Caco-2 (cell line): ENCODE measurements at places on chromosomes 11 and 22. TPM values are rescaled to one million over a fixed set of nuclear protein-coding genes. Genes with fewer than 3 reads are reported as not detected.
A peak's percentile ranks its signal among the peaks of the same experiment; 100 is the strongest.

The OR8G5 gene
- total RNA-seq = not detected in 2 replicates

The BTBD18 gene
- total RNA-seq = not detected in 2 replicates

The TLCD5 gene
- 9.8 and 11.8 TPM in 2 replicates for total RNA-seq

DNA sequence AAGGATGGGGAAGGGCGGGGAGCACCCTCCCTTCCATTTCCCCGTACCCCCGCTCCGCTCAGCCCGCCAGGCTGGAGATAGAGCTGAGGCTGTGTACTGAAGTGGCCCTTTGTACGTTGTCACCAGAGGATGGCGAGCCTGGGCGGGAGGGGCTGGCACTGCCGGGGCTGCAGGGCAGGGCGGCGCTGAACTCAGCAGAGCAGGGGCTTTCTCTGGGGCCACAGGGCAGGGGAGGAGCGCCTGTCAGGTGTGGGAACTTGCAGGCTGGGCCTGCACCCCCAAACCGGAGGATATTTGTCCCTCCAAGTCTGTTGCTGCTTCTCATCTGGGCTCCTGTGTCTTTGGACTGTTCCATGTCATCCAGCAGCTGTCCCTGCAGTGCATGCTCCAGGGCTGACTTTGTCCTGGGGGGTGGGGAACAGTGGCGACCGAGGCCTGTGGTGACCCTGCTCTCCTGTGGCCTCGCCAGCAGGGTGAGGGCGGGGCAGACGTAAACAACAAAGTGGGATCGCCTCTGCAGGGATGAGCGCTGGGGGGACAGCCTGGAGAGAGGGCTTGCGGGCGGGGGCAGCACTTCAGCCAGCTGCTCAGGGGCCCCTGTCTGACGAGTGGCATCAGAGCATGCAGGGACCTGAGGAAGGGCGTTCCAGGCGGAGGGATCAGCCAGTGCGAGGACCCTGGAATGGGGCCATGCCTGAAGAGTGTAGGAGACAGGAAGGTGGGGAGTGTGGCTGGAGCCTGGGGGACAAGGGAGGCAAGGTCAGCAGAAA lies 13.1 kb downstream of the MGAT3 start:
- DNase-seq = peak; percentile 59

- no peak for DNase-seq
Measured at GRCh38 chr11:118913411-118914125, 12.2 kb downstream of the BCL9L start.

DNA sequence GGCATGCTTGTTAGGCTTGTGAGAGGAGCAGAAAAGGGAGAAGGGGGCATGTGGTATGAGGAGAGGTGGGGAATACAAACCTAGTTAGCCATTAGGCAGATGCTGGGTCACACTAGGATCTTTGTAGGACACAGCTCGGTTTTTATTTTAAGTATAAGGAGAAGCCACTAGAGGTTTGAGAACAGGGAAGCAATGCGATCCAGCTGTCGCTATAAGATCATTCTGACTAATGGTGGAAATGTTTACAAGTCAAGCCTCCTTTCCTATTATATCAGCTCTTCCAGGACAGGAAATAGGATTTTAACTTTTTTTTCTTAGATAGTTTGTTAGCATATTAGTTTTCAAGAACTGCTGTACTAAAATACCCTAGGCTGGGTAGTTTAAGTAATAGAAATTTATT lies 609.9 kb downstream of the INSC start:
- DNase-seq = no peak

DNA sequence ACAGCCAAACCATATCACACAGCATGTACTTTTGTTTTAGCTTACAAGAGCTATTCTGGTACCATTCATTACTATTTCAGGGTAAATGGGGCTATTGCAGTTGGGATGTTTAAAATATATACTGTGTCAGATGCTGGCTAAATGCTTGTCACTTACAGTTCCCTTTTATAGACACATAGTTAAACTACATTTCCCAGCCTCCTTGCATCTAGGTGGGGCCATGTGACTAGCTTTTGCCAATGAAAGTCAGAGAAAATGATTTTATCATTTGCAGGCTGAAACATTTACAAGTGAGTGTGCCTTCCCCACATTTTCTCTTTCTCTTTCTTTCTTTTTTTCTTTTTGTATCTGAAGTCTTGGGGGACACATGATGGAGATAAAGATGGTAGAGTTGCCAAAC lies 7.8 kb upstream of the IFTAP start:
- DNase-seq = no peak

DNA sequence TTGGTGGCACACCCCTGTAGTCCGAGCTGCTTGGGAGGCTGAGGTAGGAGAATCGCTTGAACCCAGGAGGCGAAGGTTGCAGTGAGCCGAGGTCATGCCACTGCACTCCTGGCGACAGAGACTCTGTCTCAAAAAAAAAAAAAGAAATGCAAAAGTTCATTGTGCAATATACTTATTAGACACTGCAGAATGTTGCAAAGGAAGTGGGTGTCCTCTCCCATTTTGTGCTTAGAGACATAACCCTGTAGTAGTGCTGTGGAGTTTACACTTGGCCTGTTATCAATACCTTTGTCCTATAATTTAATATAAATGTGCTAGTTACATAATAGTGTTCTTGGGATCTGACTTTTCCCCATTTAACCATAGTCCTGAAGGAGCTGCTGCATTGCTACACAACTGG lies 9.4 kb downstream of the BCL2L13 start:
- DNase-seq = no peak
